ENCODE measurements at places on chromosomes 2 and 18. TPM values are rescaled to one million over a fixed set of nuclear protein-coding genes. Genes with fewer than 3 reads are reported as not detected.

Gene PDE11A
- total RNA-seq, result not detected

DNA sequence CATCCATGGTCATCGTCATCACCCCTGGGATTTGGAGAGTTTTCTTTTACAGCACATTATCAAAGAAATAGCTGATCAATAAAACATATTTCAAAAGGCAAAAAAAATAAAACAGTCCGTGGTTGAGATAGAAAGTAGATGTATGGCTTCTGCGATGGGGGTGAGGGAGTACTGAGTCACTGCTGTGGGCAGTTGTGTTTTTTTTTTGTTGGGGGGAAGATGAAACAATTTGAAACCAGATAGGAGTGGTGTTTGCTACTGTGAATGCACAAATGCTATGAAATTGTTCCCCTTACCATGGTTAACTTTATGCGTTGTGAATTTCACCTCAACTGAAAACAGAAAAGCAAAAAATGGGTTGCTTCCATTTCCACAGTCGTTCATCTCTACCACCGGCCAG, 11.9 kb upstream of the SALL3 start:
- no peak for ATAC-seq

DNA sequence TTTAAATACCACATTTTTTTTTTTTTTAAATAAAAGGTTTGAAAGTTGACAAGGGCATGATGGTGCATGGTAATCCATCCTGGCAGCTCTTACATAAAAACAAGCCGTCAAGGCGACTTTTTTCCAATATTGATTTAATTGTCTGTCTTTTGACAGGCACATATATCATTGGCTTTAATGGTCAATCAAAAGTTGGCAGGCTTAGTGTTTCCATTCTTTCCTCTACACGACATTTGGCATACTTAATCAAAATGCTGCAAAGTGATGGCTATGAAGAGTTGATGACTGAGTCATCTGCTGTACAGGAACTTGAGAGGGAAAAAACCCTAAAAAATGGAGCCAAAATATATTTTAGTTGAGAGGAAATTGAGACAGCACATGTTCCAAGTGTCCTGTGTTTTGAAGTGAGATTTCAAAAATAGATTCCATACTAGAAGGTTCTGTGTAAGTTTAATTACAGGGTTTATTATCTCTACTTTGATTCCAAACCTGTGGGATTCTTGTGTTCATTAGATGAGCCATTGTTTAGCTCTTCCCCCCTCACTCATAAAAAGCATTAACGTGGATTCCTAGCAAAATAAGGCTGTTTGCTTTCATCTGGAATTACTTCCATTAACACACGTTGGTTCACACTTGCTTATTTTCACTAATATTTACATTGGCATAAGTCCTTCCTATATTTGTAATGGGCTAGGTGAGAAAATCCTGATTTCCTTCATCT, 3.2 kb downstream of the TSHZ1 start:
- no peak for ATAC-seq

Gene DNAH7
- 0.62 TPM for total RNA-seq

Gene ITGA4
- 5.9 TPM for total RNA-seq

Measured in gastroesophageal sphincter (tissue), 4 donors.